ENCODE measurements at places on chromosomes 5 and 9.

- peak; percentile 74 for DNase-seq
These were observed 56.2 kb downstream of the PLAC8L1 start for GRCh38 chr5:146048994-146049703.

DNA sequence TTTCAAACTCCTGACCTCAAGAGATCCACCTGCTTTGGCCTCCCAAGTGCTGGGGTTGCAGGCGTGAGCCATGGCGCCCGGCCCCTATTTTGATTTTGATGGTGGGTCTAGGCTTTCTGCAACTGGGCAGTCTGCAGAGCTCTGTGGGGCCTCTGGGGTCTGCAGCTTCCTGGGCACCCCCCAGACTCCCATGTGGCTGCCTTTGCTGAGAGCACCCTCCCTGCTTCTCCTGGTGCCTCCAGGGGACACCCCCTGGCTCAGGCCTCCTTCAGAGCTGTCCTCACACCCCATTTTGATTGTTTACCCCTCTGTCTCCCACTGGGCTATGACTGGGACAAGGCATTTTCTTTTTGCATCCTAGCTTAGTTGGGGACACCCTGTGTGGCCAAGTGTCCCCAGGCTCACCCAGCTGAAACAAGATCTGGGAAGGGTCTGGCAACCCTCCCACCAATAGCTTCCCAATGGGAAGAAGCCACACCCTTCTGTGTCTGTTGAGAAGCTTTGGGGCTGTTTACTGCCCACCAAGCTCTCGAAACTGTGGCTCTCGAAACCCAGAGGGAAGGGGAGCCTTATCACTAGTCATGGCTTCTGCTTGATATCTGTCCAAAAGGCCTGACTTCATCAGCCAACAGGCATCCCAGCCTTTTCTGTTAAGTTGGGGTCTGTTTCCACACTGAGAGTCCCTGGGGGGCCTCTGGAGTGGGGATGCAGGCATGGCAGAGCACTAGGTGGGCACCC, 204.4 kb upstream of the IER5L start:
- no peak for DNase-seq

DNA sequence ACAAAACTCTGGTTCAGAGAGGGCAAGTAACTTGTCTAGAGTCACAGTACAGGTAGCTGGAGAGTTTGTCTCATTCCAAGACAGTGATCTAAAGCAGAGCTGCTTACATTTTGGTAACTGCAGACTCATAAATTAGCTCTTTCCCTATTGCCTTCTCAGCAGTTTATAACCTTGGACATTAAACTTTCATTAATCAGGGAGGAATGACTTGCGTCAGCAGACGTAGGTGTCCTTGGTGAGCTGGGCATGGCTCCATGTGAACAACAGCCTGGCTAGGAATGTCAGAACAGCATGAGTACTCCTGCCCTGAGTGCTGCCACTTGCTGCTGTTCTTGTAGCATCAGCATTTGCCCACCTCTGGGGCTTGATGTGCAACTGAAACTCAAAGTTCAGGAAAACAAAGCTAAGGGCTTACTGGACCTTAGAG, 2.2 kb upstream of the ALDOB start:
- DNase-seq: no peak

- no peak for DNase-seq
These were observed 1293.8 kb downstream of the PTPRD start for GRCh38 chr9:9319007-9319406.

- no peak for DNase-seq
These were observed 87.0 kb upstream of the TNC start for GRCh38 chr9:115204904-115205453.

DNA sequence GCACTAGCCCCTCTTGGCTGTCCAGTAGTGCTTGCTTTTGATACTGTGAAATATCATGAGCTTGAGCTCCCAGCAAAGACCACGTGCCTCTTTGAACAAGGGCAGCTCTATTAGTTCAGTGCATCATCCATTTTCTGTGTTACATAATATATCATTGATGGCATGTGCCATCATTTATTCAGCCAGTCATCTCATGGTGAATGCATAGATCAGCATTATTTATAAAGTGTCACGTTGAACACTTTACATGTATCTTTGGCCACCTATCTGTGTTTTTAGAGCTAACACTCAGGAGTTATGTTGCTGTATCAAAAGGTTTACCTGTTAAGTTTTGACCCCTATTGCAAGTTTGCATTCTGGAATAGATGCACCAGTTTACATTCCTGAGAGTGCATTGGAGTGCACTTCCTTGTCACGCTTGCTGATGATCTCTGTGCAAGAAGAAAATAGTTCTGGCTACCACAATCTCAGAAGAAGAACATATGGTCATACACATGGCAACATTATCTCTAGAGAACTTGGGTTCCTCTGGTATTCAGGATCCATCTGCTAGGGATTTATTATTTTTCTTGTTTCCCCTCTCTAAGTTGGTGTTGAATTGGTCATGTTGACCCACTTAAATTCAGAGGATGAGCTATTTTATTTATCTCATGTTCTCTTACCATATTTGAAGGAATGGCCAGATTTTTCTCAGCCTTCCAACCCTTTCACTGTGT, 120.9 kb downstream of the SH3GL2 start:
- no peak for DNase-seq

DNA sequence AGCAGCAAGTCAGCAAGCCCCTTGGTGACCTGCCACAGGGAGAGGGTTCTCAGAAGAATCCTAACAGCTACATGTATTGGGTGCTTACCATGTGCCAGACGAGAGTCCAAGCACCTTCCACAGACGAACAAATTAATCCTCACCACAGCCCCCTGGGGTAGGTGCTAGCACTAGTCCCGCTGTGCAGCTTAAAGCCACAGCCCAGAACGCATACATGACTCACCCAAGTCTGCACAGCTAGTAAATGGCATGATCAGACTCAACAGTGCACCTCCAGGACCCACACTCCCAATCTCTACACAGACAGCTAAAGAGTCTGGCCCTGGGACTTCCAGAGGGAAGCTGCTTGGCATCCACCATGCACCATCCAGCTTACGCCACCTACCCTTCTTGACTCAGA, 111.5 kb downstream of the PAX5 start:
- no peak for DNase-seq

DNA sequence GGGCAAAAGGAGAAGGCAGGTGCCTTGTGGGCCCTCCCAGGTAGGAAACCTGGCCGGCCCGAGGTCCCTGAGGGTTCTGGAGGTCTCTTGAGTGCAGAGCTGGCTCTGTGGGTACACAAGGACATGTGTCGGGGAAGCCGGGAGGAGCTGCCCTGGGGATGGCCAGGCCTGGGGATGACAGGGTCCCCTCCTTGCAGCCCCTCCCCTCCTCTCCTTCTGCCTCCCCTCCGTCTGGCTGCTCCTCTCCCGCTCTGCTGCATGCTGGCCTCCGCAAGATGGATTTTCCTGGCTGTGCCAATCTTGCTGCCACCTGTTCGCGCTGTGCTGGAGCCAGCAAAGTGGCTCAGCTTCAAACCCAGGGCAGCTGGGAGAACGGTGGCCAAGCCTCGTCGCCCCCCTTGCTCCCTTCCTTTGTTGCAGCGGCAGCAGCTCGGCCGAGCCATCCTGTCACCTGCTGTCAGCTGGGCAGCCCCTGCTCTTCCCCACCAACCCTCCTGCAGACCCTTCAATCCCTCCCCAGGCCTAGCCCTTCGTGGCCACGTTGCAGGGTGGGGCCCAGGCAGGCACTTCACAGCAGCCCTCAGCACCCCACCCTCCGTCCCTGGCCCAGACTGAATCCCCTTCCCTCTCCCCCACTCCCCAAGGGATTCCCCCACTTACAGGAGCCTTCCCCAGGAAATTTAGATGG, 17.6 kb upstream of the UNC5A start:
- DNase-seq: no peak

DNA sequence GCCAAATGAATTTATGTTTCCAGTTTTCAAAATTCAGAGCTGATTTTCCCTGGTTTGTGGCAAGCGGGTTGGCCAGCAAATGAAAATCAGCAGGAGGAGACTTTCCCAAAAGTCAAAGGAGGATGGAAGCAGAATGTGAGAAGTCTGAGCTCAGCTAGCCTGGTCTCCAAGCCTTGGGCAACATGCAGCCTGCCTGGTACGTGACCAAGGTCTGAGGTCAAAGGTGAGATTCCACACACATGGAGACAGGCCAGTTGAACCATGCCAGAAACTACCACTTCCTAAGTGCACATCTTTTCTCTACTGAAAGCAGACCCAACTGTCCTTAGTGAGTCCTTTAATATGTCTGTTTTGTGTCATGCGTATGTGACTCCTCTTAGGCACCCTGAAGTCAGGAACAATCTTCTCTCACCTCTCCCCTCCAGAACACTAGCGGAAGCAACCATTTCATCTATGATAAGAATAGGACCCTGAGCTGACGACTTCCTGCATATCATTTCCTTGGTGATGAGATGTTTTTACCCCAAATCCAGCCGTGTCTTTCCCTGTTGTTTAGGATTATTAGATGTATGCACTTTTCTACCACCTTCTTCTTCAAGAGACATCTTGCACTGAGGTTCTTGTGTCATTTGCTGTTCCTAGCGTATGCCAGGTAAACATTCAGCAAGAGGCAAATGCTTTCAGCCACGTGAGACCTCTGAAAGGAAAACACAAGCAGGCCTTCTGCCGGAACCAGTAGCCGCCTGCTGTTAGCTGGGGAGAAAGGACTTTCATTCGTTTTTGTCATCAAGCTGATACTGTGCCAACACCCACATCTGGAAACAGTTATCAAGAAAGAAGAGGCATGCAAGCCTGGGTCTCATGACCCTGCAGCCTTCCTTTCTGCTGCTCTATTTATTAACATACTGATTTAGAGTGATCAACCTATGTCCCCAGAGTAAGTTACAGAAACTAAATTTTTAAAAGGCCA, 9.7 kb upstream of the TGFBI start:
- no peak for DNase-seq

DNA sequence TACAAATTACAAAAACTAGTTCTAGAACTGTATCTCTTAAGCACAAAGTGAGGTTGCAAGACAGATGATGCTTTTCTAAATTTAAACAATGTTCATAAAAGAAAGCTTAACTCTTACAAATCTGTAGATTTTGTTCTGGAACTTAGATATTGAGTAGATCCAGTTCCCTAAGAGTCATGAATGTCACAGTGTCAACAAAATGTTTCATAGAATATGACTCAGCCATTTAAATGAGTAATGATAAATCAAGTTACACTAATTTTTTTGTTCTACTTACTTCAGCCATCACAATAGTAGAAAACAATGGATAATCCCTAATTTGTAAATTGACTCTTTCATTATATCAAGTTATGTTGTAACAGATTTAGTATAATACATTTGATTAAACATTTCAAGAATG, 239.7 kb downstream of the MEF2C start:
- DNase-seq: no peak

DNA sequence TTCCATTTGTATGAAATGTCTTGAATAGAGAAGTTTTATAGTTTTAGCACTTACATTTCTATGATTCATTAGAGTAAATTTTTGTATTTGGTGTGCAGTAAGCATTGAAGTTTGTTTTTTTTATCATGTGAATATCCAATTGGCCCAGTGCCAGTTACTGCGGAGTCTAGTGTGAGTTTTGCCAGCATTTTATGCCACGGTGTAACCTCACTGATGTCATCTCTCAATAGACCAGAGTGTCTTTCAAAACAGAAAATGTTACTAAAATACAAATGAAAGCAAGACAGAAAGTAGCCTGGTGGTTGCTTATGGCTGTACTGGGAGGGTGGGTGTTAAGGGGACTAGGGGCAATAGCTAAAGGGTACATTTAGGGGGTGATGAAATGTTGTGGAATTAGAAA, 62.8 kb downstream of the IPPK start:
- DNase-seq: peak; percentile 70

- no peak for DNase-seq
These were observed 7.0 kb downstream of the MAMDC4 start for GRCh38 chr9:136858844-136859757.

DNA sequence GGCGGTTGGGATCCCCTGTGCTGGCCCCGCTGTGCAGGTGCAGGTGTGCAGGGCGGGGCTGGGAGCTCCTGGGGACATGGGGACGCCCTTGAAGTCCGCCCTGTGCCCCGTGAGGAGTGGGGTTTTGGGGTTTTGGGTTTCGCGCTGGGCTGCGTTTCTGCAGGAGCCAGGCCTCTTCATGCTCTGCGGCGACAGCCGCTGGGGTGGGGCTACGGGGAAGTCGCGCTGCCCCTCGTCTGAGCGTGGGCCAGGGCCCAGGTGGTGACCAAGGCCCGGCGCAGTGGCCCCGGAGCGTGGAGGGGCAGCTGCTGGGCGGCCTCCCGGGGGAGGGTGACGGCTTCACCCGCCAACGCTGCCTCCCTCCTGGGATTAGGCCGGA, 47.8 kb upstream of the IRX4 start:
- DNase-seq: no peak

DNA sequence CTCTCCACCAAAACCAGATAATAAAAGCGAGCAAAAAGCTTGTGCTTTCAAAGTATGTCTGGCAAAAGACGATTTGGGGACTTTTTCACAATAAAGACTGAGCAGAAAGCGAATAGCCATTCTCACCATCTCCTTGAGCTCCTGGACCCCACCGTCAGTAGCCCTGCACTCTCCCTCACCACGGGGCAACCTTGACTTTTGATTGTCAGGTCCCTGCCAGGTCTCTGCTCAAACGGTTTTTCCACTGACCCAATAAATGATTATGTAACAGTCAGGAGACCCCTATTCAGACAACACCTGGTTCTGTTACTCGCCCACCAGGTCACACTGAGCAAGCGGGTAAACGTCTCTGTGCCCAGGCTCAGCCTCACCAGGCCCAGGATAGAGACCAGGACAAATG, 131.3 kb downstream of the MVB12B start:
- DNase-seq: no peak

GRCh38 chr5:90119531-90119971, 290.0 kb downstream of the CETN3 start:
- no peak for DNase-seq

DNA sequence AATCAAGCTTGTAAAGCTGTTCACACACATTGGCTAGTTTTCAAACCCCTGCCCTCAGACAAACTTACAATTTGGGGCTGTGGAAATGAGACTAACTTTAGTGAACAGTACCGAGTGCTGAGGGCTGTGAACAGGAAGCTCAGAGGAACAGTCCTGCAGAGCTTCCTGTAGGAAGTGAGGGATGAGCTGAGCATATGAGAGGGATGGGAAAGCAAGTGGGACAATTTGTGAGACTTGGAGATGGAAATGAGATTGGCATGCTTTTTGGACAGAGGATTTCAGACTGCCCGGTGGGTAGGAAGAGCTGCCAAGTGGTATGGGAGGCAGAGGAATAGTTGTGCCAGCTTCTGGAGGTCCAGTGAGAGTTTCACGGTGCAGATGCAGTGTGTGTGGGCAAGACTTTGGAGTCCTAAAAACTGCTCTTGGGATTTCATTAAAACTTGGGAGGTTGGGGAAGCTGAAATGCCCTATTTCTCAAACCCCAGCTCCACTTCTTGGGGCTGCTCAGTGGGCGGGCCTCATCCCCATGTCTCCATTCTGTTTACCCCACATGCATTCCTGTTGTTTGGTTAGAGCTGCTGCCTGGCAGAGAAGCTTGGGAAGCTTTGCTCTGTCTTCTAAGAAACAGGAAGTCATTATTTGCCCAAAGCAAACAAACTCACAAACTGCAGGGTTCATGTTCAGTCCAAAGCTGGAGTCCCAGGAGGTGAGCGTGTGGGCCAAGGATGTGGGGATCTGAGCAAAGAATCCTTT, 267.5 kb downstream of the ZSWIM6 start:
- peak; percentile 10 for DNase-seq

GRCh38 chr5:75433814-75434506, 77.5 kb downstream of the CERT1 start:
- DNase-seq: no peak

Measured in endothelial cell of umbilical vein (primary cell).